Osteoblast (primary cell): ENCODE measurements at places on chromosomes 6 and 20.

DNA sequence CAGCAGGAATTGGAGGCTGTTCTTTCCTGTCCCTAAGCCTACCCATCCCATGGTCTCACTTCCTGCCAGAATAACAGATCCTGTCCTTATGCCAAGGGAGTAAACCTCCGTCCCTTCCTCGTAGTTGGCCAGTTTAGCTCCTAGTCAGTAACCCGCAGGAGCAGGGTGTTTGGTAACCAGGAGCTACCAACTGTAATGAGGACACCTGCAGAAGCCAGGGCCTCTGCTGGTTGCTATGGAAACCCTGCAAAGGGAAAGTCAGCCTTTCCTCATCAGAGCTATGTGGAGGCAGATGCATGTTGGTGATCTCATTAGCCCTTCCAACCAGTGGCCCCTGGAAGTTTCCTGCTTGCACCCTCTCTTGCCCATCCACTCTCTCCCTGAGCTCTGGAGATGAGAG, 368.2 kb upstream of the SULF2 start:
- DNase-seq, result no peak

DNA sequence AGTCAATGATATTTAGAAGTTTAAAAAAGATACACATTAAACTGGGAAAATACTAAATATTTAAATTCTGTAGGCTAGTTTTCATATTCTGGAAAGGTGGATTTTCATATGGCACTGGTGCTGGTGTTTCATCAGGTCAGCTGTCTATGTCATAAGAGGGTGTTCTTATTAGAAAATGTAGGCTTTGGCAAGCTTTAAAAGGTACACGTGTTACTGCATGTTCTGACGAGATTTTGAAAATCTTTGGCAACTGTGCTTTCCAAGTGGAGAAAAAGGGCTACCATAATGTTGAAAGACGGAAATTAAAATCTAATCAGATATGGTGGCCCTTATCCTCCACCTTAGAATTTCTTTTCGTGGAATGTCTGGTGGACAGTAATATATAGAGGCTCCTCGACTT, 30.0 kb downstream of the SLC22A3 start:
- DNase-seq, result no peak

- DNase-seq, result no peak
Observed at GRCh38 chr6:150272264-150272975, 96.4 kb upstream of the IYD start.

DNA sequence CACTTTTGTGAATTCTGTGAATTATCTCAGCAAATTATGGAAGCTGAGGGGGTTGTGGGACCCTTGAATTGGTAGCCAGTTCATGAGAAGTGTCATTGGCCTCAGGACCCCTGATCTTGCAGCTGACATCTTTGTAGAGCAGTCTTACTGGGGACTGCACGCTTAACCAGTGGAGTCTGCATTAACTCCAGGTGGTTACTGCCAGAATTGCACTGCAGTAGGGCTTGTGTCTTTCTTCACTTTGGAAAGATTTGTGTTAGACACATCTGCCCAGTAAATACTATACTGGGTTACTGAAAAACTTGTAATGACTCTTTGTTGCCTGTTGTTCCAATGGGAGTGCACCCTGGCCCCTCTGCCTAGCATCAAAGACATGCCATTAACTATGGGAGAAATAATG, 21.2 kb upstream of the CDKN1A start:
- DNase-seq, result no peak

- no peak for DNase-seq
Observed at GRCh38 chr6:24583463-24584381, 62.3 kb downstream of the KIAA0319 start.

DNA sequence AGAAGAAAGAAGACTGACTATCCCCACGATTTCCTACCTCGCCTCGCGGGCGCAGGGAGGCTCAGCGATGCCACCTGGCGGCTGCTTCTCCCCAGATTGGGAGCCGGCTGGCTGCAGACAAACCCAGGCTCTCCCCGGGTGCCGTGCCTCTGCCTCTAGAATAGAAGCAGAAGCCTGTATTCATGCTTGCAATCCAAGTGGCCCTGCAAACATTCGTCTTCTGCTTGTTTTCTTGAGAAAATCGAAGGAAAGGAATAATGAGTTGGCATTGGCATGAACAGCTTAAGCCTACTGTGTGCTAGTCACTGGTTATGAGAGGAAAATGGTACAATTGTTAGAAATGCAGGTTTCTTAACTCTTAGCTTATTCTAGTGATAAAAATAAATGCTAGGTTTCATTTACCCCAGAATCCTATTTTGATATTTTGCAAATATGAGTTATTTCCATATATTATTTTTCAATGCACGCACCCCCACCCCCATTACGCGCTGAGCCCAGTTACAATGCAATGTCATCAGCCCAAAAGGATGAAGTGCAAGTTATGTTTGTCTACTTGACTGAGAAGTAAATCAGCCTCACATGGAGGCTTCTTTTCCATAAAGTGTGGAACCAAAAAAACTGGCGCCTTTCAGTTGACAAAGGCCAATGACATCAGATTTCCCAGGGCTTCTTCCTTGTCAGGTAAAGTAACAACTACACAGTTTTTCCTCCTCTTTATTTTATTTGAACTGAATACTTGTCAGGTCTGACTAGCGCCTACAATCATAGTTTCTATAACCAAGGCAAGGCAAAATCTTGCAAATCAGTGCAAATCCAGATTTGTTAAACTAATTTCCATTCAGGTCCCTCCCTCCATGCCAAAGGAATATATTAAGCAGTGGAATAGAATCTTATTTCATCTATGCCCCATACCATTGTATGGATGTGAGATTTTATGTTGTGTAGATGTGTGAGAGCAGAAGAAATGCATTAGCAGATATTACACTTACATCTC, 3.9 kb upstream of the SOX4 start:
- peak; percentile 93 for DNase-seq

DNA sequence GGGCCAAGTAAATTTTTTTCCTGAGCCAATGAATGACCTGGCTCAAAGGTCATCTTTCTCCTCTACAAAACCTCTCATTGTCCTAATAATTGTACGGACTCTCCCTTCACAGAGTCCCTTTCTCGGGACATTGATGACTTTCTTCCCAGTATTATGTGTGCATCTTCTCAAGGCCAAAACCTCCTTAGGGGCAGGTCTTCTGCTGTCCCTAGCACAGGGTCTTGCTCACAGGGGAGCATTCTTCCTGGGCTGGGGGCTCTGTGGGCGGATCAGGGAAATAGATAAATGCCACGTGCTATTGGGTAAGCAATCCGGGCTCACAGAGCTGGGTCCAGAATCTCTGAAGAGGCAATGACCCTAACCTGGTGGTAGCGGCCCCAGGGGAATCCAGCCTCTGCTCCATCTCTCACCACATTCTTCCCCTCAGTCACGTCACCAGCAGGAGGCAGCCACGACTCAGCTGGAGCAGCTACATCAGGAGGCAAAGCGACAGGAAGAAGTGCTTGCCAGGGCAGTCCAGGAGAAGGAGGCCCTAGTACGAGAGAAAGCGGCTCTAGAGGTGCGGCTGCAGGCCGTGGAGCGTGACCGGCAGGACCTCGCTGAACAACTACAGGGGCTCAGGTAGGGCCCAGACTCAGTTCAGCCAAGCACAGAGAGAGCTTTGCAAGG, 23.5 kb downstream of the CEP250 start:
- DNase-seq, result no peak

DNA sequence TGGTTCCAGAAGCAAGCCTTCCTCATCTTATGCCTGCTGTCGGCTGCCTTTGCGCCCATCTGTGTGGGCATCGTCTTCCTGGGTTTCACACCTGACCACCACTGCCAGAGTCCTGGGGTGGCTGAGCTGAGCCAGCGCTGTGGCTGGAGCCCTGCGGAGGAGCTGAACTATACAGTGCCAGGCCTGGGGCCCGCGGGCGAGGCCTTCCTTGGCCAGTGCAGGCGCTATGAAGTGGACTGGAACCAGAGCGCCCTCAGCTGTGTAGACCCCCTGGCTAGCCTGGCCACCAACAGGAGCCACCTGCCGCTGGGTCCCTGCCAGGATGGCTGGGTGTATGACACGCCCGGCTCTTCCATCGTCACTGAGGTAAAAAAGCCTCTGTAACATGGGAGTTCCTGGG, 366 bp downstream of the SLC22A1 start:
- DNase-seq, result no peak

GRCh38 chr6:155181498-155181897, 82.3 kb upstream of the CLDN20 start:
- DNase-seq, result no peak

DNA sequence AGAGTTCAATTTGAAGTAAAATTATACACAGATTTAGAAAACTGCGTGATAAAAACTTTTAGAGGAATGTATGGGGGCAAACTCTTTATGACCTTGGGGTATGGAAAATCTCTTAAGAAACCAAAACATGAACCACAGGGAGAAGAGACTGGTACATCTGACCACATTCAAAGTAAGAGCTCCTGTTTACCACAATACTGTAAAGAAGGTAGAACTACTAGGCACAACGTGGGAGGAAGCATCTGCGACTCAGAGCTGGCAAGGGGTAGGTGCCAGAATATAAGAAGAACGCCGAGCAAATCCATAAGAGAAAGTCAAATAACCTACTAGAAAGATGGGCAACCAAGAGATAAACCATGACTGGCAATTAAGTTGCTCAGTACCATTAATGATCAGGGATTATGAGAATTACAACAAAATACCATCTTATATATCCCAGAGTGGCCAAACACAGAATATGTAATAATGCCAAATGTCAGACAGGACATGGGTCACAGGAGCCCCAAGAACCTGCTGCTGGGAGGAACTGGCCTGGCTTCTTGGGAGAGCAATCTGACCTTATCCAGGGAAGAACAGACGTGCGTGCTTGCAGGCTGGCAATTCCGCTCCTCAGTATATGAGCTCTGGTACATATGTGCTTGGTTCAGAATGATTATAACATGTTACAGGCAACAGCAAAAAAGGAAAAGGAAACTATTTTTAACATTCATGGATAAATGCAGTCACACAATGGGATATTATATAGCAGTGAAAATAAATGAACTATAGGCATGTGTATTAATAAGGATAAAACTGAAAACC, 50.2 kb downstream of the INSM1 start:
- DNase-seq, result no peak

DNA sequence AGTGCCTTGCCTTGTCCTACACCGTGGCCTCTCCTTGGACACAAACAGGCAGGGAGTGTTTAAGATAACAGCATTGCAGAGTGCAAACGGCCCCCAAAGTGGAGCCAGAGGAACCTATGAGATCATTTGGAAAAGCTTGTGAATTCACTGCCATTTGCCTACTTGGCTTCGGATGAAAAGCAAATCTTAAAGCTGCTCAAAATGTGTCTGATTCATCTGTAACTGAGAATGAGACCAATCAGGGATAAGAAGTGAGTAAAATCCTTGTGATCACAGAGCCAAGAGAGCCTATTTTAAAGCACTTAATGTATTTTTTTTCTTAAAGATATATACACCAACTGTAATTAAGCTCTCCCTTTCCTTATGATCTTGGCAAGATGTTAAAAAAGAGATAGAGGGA, 65.7 kb upstream of the BACH2 start:
- DNase-seq, result peak; percentile 69

GRCh38 chr6:53567701-53568100, 22.8 kb upstream of the GCLC start:
- DNase-seq, result no peak

DNA sequence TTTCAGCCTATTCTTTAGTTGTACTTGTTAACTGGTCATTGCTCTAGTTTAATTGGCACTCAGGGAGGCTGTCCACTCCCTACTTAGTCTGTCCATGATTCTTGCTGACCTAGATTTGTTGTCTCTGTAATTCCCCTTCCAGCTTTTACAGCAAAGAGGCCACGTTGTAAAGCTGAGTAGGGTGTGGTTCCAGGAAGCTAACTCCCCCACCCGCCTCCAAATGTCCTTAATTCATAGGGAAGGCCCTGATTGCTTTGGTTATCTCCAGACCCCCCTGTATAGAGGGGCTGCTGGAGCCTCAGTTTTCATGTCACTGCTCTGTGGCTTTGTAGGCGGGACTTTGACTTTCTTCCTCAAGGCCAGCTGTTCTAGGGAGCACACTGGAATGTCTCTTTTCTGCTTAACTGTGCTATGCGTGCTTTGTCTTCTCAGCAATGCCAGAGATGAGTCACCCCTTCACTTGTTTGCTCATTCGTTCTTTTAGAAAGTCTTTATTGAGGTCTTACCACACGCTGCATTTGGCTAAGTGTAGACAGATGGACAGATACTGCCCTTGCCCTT, 175.1 kb upstream of the JAG1 start:
- no peak for DNase-seq

DNA sequence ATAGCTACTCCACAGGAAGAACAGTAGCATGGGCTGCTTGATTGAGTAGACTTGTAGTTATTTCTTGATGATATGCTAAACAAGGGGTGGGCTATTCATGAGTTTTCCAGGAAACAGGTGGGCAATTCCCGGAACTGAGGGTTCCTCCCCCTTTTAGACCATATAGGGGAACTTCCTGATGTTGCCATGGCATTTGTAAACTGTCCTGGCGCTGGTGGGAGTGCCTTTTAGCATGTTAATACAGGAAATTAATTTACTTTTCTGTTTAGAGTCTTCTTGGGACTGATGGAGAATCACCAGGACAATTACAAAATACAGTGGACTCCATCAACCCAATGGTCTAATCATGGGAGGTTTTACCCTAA, 22.7 kb downstream of the CYP24A1 start:
- no peak for DNase-seq

- no peak for DNase-seq
Observed at GRCh38 chr6:49551866-49552129, 1.3 kb downstream of the C6orf141 start.

GRCh38 chr6:68633972-68634725, 933 bp upstream of the ADGRB3 start:
- DNase-seq, result peak; percentile 77

GRCh38 chr6:161161121-161161520, 112.7 kb downstream of the AGPAT4 start:
- no peak for DNase-seq

DNA sequence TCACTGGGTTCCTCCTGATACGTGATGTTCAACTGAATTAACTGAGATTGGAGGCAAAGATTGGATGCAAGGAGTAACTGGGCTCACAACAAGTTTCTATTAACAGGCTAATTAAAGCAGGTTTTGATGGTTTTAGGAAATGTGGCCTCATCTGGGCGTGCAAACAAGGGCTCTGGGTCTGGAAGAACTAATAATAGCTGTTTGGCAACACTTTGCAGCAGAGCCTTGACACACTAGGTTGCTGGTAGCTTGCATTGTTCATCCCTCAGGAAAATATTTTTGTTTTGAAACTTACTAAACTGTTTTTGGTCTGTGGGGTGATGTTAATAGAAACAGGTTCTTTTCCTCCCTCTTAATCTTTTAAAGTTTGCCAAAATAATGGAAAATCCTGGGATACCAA, 117.2 kb upstream of the CD93 start:
- no peak for DNase-seq

DNA sequence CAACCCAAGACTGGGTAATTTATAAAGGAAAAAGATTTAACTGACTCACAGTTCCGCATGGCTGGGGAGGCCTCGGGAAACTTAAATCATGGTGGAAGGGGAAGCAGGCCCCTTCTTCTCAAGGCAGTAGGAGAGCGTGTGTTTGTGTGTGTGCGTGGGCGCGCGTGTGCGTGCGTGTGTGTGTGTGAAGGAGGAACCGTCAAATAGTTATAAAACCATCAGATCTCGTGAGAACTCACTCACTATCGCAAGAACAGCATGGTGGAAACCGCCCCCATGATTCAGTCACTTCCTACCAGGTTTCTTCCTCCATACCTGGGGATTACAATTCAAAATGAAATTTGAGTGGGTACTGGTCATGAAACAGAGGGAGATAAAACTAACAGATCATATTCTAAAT, 220.1 kb upstream of the EYS start:
- DNase-seq, result no peak
